ENCODE measurements at places on chromosomes 1 and 21. TPM values are rescaled to one million over a fixed set of nuclear protein-coding genes. Genes with fewer than 3 reads are reported as not detected.
A peak's percentile ranks its signal among the peaks of the same experiment; 100 is the strongest.

DNA sequence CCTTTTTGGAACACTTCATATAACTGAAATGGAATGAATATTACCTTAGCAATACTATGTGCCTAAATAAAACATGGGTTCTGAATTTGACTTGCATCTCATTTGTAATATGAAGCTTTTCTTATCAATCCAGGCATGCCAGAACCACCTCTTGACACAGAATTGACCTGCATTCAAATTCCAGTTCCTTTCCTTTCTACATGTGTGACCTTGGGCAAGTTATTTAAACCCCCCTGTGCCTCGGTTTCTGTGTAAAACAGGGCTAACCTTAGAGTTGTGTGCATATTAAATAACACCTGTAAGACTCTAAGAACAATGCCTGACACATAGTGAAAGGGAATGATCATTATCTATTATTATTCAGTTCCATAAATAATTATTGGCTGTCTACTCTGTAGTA, 2.0 kb upstream of the NOS1AP start:
- no peak overlapping the region for H3K27ac ChIP-seq
- H3K4me3 ChIP-seq, result no peak overlapping the region
- DNase-seq, result no peak
- H3K36me3 ChIP-seq, result no peaks in the 10 kb centered on the region
- H3K4me1 ChIP-seq, result peaks cover 3% of the 10 kb centered on the region

- no peak for DNase-seq
- H3K4me1 ChIP-seq, result peaks cover 35% of the 10 kb centered on the region
- no peak overlapping the region for H3K27ac ChIP-seq
These were observed 3.6 kb downstream of the S100A6 start for GRCh38 chr1:153532181-153532580.

GRCh38 chr1:162663086-162663485, 30.8 kb downstream of the DDR2 start:
- DNase-seq, result no peak
- peaks cover 25% of the 10 kb centered on the region for H3K4me1 ChIP-seq
- H3K27ac ChIP-seq, result peak overlapping the region; percentile 29
- no peaks in the 10 kb centered on the region for H3K27me3 ChIP-seq
- no peak overlapping the region for H3K4me3 ChIP-seq

Gene VHLL
- not detected for total RNA-seq

DNA sequence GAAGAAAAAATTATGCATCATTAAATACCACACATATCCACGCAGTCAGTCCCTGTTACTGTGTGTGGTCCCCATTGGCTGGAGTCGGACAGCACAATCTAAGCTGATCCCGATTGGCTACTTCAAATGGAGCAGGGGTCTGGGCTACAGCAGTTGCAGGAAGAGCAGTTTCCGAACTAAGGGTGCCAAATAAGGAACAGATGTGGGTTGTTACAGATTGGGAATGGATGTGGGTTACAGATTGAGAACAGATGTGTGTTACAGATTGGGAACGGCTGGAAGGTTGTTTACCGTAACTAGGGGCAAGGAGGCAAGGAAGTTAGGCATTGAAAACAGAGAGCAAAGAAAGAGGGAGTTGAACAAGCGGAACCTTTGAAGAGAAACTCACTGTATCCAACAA, 19.9 kb downstream of the OR2L13 start:
- no peaks in the 10 kb centered on the region for H3K27me3 ChIP-seq
- H3K4me3 ChIP-seq, result no peak overlapping the region
- H3K27ac ChIP-seq, result no peak overlapping the region
- H3K4me1 ChIP-seq, result no peaks in the 10 kb centered on the region
